T-helper 2 cell (primary cell): ENCODE measurements at places on chromosomes 7 and 10.

DNA sequence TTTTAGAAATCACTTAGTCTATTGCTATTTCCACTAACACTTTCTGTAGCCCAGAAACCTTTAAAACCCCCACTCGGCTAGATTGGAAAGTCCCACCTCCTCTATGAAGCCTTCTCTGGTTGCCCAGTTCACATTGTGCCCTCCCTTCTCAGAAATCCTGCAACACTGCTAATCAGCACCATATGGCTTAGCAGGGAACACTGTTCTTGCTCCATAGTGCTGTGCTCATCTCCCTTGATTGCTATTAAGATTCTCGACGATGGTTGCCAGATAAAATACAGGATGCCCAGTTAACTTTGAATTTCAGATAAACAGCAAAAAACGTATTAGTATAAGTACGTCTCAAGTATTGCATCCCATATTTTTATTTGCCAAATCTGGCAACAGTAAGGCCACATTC lies 40.1 kb upstream of the XPNPEP1 start:
- DNase-seq = no peak

- DNase-seq = no peak
Observed at GRCh38 chr7:133786401-133786937, 340.7 kb upstream of the LRGUK start.

DNA sequence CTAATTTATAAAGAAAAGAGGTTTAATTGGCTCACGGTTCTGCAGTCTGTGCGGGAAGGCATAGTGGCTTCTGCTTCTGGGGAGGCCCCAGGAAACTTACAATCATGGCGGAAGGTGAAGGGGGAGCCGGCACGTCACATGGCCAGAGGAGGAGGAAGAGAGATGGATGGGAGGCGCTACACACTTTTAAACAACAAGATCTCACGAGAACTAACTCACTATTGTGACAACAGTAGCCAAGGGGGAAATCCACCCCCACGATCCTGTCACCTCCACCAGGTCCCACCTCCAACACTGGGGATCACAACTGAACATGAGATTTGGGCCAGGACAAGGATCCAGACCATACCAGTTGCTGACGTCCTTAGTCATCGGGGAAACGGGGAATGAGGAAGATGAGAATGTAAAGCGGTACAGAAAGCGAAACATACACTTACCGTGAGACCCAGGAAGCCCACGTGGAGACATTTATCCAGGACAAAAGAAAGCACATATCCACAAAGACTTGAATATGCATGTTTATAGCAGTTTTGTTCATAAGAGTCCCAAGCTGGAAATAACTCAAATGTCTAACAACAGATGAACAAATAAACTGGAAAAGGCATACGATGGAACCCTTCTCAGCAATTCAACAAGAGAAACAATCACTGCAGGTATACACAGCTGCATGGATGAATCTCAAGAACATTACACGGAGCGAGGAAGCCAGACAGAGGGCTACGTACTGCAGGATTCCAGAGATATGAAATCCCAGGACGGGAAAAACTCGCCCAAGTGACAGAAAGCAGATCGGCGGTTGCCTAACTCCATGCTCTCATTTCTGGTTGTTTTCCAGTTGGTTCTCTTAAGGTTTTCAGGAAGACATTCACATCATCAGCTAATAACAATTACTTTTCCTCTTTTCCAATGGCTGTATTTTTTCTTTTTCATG lies 26.2 kb upstream of the INPP5A start:
- no peak for DNase-seq

DNA sequence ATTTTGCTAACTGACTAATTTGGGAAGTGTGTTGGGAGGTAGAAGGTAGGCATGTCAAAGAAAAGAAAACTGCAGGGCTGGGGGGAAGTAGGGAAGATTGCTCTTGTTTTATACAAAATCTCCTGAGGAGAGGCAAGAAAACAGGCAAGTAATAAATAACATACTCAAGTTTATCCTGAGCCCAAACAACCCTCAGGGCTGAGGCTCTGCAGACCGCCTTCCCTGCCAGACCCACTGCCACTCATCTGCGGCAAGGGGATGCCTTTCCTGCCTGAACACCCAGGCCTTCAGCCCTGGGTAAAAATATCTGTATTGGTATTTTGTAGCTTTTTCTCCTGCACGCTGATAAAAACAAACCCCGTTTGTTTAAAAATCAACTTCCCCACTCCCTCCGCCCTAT lies 399.8 kb upstream of the NFE2L3 start:
- no peak for DNase-seq

- DNase-seq = no peak
Observed at GRCh38 chr10:621981-622740, 67.3 kb downstream of the DIP2C start.

GRCh38 chr7:43317075-43317474 lies 204.6 kb downstream of the HECW1 start:
- DNase-seq = no peak

- DNase-seq = no peak
Observed at GRCh38 chr10:70232859-70233108, 445 bp downstream of the PPA1 start.

DNA sequence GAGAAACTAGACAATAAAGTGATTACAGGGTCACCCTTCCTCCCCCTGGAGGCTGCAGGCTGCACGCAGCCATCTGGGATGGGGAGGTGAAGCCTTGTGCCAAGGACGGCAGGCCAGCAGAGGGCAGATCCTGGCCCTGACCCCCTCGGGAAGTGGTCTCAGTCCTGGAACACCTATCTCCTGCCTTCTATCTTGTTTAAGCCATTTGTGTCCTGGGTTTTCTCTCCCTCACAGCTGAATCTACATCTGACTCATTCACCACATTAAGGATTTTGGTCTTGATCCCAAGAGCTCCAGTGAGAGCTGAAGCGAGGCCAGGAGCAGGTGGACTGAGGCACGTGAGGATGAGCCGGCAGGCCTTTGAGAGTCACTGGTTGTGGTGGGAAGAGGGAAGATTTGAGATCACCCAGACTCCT lies 16.4 kb upstream of the PARP12 start:
- DNase-seq = no peak

GRCh38 chr7:28725911-28726310 lies 232.2 kb downstream of the TRIL start:
- DNase-seq = no peak

GRCh38 chr7:105268056-105268455 lies 120.7 kb downstream of the SRPK2 start:
- DNase-seq = no peak

- no peak for DNase-seq
Observed at GRCh38 chr7:50655020-50655419, 89.8 kb upstream of the DDC start.

DNA sequence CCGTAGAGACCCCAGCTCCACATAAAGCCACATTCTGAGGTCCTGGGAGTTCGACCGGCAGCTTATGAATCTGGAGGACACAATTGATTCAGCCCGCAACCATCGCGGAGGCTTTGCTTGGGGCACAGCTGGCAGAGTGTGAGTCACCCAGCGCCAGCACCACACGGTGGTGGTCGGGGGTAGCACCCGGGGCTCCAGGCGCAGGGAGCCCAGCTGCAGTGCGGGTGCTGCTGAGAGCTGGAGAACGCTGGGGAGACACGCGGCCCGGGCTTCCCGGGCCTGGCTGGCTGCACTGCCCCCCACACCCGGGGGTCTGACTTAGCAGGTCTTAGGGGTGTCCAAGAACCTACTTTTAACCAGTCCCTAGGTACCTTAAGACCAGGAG lies 87.9 kb downstream of the PAXIP1 start:
- DNase-seq = no peak

DNA sequence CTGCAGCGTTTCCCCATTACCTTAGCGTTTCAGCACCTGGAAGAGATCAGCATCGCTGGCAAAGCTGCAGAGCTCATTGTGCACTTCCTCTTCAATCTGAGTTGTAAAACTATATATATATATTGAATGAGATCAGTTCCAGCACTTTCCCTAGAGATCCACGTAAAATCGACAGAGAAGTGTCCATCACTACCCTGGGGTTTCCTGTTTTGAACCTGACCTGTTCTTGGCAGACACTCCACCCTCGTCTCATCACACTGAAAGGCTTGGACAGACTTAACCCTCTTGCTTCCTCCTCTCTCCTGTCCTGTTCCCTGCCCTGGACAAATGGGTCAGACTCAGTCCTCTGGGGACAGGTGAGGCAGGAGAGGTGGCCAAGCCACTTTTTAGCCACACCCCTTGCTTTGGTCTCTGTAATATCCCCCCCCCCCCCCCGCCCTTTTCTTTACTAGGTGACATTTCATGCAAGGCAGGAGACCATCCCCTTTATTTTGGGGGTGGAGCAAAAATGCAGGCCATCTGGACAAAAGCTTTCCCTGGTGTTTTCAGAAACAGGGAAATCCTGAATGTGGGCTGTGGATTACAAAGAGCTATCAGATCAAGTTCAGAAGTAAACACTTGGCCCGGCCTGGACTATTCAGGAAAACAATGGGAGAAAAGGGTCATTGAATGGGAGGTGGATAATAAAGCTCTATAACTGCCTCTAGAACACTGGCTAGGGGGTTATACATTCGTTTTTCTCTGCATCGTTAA lies 83.7 kb upstream of the KDM7A start:
- DNase-seq = no peak

DNA sequence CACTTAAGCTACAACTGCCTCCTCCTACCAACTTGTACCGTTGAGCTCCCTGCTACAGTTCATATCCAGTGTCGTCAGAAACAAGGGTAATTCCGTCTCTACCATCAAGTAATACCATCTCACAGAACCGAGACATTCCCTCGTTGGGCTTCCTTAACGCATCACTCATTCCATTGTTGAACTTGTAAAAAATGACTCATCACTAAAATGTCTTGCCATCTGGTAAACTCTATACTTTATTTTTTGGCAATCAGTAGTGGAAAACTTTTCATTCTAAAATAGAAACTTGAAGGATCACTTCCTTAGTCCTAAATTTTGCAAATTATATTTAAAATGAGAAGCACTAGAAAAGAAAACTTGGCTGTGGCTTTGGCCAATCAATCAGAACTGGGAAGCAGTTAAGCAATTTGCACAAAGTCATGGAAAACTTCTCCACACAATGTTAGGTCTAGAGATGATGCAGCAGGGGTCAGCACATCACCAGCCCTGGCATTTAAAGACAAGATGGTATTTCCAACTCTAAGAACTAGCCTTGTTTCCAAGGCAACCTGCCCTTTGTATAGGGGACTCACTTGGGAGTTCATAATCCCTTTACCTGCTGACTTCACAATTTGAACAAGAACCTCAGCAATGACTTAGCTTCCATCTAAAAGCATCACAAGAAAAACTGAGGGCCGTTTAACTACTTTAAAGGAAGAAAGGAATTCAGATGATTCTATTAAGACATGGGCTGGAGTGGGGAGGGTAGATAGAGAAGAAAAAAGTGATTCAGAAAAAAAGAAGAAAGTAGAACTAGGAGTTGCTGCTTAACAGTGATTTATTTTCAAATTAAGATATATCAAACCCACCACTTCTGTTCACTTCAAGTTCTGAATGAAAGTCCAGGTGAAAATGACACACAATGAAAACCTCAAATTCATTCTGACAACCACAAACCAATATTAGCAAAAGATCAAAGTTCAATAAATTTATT lies 288.1 kb downstream of the PARD3 start:
- no peak for DNase-seq
